ENCODE measurements at places on chromosomes 1 and 21. TPM values are rescaled to one million over a fixed set of nuclear protein-coding genes. Genes with fewer than 3 reads are reported as not detected.

The FAM229A gene
- total RNA-seq: 9.2 TPM

The RSPH1 gene
- 0.19 TPM for total RNA-seq

The KRTAP11-1 gene
- not detected for total RNA-seq

The WNT9A gene
- total RNA-seq: not detected

The ARHGAP29 gene
- total RNA-seq: 1.8 TPM

The ANGPTL3 gene
- total RNA-seq: not detected

The PTPRU gene
- 0.83 TPM for total RNA-seq

The TSPEAR gene
- total RNA-seq: not detected

The BLACAT1 gene
- 0.34 TPM for total RNA-seq

The CCDC190 gene
- total RNA-seq: not detected

The TCHHL1 gene
- not detected for total RNA-seq

The PRAMEF15 gene
- total RNA-seq: not detected

The NBPF11 gene
- 15.2 TPM for total RNA-seq

The KLHDC8A gene
- total RNA-seq: not detected

The SPRR2B gene
- not detected for total RNA-seq

The TNFSF18 gene
- total RNA-seq: not detected

The OR10J1 gene
- total RNA-seq: not detected

The RGS18 gene
- total RNA-seq: not detected

The FOXD2 gene
- 0.14 TPM for total RNA-seq

The CCT8 gene
- 285 TPM for total RNA-seq

The TCHH gene
- total RNA-seq: 0.05 TPM
